ENCODE measurements at places on chromosomes 2 and 18. TPM values are rescaled to one million over a fixed set of nuclear protein-coding genes. Genes with fewer than 3 reads are reported as not detected.

- DNase-seq = no peak
Observed at GRCh38 chr18:7772510-7772888, 205.4 kb downstream of the PTPRM start.

DNA sequence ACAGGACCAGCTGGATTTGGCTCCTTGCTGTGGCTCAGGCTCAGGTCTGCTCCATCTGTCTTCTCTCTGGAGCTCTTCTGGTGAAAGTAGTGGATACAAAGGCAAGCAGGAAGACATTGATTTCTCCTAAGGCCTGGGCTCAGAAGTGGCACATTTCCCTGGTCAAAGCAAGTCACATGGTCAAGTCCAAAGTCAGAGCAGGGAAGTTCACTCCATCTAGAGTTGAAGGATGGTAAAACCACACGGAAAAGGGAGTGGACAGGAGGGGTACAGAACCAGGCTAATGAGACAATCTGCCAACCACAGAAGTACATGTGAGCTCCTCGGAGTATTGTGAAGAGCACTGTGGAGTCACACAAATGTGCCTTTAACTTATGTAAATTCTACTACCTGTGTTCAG, 66.1 kb downstream of the MARCO start:
- no peak for DNase-seq

- DNase-seq = no peak
Observed at GRCh38 chr18:12839057-12839525, 44.9 kb downstream of the PTPN2 start.

GRCh38 chr2:113228351-113228750, 50.4 kb downstream of the PAX8 start:
- DNase-seq = no peak

DNA sequence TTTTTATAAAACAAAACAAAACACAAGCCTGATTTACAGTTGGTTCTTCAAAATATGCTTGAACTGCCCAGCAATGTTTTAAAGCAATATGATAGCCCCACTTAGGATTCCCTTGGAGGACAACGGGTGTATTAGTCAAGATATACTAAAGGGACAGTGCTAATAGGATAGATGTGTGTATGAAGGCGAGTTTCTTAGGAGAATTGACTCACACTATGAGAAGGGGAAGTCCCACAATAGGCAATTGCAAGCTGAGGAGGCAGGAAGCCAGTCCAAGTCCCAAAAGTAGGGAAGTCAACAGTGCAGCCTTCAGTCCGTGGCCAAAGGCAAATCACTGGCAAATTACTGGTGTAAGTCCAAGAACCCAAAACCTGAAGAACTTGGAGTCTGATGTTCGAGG, 167.9 kb downstream of the CBLN2 start:
- no peak for DNase-seq

The CYS1 gene
- 0.05 TPM for polyA plus RNA-seq

The IKZF2 gene
- polyA plus RNA-seq = 4.9 TPM

The SLC4A5 gene
- 0.71 TPM for polyA plus RNA-seq

The CCDC195 gene
- polyA plus RNA-seq = not detected

Measured in adrenal gland (tissue), 19 donors.